Neural progenitor cell (in vitro differentiated cells): ENCODE measurements at places on chromosomes 5 and 9. TPM values are rescaled to one million over a fixed set of nuclear protein-coding genes. Genes with fewer than 3 reads are reported as not detected.

GRCh38 chr5:149578896-149579295 lies 2.4 kb upstream of the ARHGEF37 start:
- H3K4me3 ChIP-seq: no peak overlapping the region
- H3K4me1 ChIP-seq: peaks cover 19% of the 10 kb centered on the region
- H3K36me3 ChIP-seq: no peaks in the 10 kb centered on the region
- H3K27me3 ChIP-seq: peaks cover 38% of the 10 kb centered on the region
- no peak for DNase-seq
- H3K27ac ChIP-seq: no peak overlapping the region

DNA sequence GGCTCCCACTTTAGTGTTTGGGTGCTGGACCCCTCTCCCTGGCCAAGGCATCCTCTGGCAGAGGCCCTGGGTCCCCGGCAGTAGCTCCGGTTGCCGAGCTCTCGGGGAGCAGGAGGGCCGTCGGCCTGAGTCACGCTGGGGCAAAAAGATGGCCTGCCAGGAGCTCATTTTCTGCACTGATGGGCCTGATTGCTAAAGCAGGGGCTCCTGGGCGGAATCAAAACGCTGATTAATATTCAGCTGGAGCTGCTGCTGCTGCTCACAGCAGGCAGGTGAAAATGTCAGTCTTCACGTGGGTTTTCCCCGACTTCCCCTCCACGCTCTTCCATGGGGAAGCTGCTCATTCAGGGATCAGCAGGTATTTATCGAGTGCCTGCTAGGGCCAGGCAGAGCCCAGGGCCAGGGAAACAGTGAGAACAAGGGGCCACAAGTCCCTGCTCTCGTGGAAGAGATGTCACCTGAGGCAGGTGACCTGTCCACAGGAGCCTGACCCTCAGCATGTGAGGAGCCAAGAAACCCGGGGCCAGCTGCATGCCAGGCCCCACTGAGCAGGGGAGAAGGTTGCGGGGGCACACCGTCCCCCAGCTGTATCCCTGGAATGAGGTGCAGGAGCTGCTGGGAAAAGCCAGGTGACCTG lies 22.1 kb downstream of the LAMC3 start:
- no peaks in the 10 kb centered on the region for H3K36me3 ChIP-seq
- no peaks in the 10 kb centered on the region for H3K27me3 ChIP-seq
- H3K4me1 ChIP-seq: peaks cover 8% of the 10 kb centered on the region
- no peak overlapping the region for H3K4me3 ChIP-seq
- H3K27ac ChIP-seq: no peak overlapping the region
- no peak for DNase-seq

DNA sequence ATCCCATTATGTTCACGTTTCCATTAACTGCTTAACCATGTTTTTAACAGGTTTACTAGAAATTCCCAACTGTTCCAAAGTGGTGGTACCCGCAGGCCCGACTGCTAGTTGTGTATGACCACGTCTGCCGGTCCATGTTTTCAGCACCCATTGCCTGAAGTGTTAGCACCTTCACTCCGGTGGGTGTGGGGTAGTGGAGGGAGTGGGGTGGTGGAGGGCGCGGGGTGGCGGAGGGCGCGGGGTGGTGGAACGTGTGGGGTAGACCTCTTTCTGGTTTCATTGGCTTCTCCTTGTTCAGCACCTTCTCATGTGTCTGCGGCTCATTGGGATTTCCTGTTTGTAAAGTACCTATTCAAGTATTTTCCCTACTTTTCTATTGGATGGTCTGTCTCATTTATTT lies 37.7 kb downstream of the TPPP start:
- H3K27ac ChIP-seq: no peak overlapping the region
- H3K36me3 ChIP-seq: no peaks in the 10 kb centered on the region

GRCh38 chr5:54785729-54786591 lies 199.4 kb downstream of the ESM1 start:
- H3K4me1 ChIP-seq: no peaks in the 10 kb centered on the region
- no peak overlapping the region for H3K27ac ChIP-seq
- no peaks in the 10 kb centered on the region for H3K36me3 ChIP-seq
- no peak for DNase-seq

GRCh38 chr9:115594557-115594956 lies 476.6 kb upstream of the TNC start:
- no peak overlapping the region for H3K27ac ChIP-seq
- DNase-seq: no peak
- H3K36me3 ChIP-seq: no peaks in the 10 kb centered on the region
- no peaks in the 10 kb centered on the region for H3K27me3 ChIP-seq

DNA sequence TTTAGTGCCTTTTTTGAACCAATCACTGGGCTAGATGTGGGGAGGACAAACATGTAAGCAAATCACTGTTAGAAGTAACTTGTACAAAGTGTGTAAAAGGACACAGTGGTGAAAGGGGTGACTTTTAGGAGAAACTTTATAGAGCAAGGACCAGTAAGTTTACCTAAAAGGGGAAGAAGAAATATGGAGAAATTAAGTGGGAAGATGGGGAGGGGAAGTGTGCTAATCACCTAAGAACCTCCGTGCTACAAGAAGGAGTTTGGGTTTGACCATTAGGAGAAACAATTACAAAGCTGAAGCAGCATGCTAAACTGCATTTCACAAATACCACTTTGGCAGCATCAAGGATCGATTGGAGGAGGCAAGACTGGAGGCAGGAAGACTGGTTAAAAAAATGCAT lies 17.3 kb downstream of the ITGA1 start:
- H3K27ac ChIP-seq: no peak overlapping the region
- H3K4me1 ChIP-seq: peaks cover 24% of the 10 kb centered on the region
- H3K27me3 ChIP-seq: no peaks in the 10 kb centered on the region
- no peaks in the 10 kb centered on the region for H3K36me3 ChIP-seq
- H3K4me3 ChIP-seq: no peak overlapping the region

GRCh38 chr5:96823900-96824380 lies 16.2 kb upstream of the ERAP1 start:
- no peak for DNase-seq
- H3K4me1 ChIP-seq: no peaks in the 10 kb centered on the region
- no peaks in the 10 kb centered on the region for H3K27me3 ChIP-seq
- no peaks in the 10 kb centered on the region for H3K36me3 ChIP-seq
- no peak overlapping the region for H3K27ac ChIP-seq
- H3K4me3 ChIP-seq: no peak overlapping the region

DNA sequence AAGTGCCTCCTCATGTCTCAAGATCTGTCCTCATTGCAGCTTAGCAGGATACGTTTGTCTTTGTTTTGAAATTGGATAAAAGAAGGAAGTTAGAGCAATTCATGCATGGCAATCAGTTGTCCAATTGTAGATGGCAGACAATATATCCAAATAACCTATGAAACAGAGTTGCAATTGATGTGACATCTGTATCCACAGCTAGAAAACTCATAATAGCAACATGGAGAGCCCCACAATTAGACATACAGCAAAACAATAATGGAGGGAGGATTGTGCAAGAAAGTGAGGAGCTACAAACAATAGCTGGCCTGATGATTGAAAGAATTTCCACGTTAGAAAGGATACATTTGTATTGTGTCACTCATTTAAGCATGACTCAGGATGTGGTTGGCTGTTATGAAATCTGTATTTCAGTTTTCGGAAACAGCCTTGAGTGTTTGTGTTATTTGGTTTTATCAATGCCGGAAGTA lies 132.0 kb downstream of the FAM174A start:
- H3K27ac ChIP-seq: no peak overlapping the region
- H3K4me1 ChIP-seq: peaks cover 4% of the 10 kb centered on the region
- DNase-seq: no peak
- H3K4me3 ChIP-seq: no peak overlapping the region

DNA sequence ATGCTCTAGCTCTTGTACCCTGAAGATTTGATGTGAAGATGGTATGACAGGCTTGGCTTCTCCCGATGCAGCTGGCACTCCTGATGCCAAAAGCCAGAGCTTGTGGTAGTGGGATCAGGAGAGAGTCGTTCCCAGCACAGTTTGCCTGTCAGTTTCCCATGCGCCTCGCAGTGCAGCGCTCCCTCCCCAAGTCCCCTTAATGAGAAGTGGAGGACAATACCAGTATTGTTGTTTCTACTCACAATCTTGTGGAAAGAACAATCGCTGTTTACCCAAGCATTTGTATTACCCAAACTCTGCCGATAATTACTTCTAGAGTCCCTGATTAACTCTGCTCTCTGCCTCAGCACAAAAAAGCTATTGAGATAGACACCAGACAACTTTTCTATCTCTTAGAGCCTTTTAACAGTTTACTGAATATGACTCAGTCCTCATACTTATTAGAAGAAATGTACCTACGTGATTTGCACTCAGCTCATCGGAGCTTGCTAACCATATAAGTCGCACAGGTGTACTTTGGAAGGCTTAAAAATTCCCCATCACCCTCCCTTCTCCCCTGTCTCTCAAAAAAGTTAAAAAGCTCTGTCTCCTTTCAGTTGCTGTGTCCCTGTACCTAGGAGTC lies 283.2 kb upstream of the TMEM161B start:
- peak overlapping the region; percentile 94 for H3K27ac ChIP-seq
- H3K4me1 ChIP-seq: peaks cover 54% of the 10 kb centered on the region
- DNase-seq: peak; percentile 95
- peak overlapping the region; percentile 29 for H3K4me3 ChIP-seq

DNA sequence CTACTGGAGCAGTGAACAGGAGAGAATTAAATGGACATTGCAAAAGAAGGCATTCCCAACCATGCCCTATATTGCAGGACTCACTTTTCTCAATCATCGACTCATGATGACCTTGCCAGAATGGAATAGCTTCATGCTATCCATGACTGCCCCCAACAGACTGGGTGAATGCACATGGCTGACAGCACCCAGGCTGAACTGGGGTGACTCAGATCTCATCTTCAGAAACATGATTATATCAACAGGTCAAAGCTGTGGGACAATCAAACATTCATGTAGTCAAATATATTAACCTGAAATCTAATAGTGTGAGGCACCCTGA lies 34.7 kb upstream of the MIER3 start:
- H3K27ac ChIP-seq: no peak overlapping the region
- H3K4me3 ChIP-seq: no peak overlapping the region
- DNase-seq: no peak
- H3K4me1 ChIP-seq: no peaks in the 10 kb centered on the region
- H3K27me3 ChIP-seq: no peaks in the 10 kb centered on the region
- H3K36me3 ChIP-seq: no peaks in the 10 kb centered on the region

- H3K27ac ChIP-seq: no peak overlapping the region
- no peak for DNase-seq
- H3K4me1 ChIP-seq: no peaks in the 10 kb centered on the region
- H3K27me3 ChIP-seq: no peaks in the 10 kb centered on the region
- H3K4me3 ChIP-seq: no peak overlapping the region
- no peaks in the 10 kb centered on the region for H3K36me3 ChIP-seq
These were observed 63.9 kb downstream of the ARHGEF37 start for GRCh38 chr5:149645236-149645635.

- H3K36me3 ChIP-seq: peaks cover 24% of the 10 kb centered on the region
- no peaks in the 10 kb centered on the region for H3K4me1 ChIP-seq
- H3K4me3 ChIP-seq: no peak overlapping the region
- DNase-seq: no peak
These were observed 22.4 kb downstream of the SMAD5 start for GRCh38 chr5:136155078-136155477.

DNA sequence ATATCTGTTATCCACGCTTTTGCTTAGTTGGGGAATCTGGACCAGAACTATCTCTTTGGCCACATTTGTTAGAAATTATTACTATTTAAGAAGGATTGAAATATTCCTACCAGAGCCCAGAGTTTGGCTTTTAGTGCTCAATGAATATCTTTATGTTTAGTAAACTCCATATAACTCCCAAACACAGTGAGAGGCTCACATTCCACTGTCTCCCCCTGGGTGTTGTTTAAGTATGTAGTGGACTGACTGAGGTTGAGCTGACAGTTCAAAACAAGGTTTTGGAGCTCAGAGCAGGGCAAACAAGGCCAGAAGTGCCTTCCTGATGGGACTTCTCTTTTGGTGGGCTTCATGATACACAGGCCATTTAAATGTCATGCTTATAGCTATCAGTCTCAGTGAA lies 216.0 kb downstream of the SMARCA2 start:
- H3K4me1 ChIP-seq: no peaks in the 10 kb centered on the region
- DNase-seq: no peak
- H3K27ac ChIP-seq: no peak overlapping the region
- H3K4me3 ChIP-seq: no peak overlapping the region

DNA sequence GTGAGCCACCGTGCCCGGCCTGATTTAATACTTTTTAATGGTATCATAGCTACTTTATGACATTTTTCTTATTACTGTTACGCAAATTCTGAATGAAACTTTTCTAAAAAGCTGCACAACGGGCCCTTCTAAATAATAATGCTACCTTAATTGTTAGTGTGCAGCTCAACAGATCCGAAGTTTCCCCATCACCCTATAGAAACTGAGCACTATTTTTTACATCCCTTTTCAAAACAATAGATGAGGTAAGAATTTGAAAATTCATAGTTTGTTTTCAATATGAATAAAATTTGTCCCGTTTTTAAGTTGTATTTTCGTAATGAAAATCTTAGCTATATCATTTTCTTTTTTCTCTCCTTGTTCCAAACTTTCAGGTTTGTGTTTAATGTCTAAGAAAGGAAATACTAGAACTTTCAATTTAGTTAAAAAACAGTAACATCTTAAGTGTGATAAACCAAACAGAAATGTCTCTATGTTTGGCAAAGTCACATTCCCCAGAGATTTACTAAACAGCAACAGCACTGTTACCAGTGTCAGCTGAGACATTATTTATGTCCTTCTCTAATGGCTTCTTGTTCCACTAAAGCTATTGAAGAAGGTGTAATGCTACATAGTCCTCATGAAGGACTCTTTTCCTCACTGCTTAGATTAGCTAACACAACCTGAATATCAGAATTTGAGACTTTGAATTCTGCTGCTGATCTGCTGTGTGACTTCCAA lies 22.9 kb downstream of the KIF2A start:
- no peak for DNase-seq
- no peak overlapping the region for H3K27ac ChIP-seq
- no peak overlapping the region for H3K4me3 ChIP-seq
- no peaks in the 10 kb centered on the region for H3K36me3 ChIP-seq

DNA sequence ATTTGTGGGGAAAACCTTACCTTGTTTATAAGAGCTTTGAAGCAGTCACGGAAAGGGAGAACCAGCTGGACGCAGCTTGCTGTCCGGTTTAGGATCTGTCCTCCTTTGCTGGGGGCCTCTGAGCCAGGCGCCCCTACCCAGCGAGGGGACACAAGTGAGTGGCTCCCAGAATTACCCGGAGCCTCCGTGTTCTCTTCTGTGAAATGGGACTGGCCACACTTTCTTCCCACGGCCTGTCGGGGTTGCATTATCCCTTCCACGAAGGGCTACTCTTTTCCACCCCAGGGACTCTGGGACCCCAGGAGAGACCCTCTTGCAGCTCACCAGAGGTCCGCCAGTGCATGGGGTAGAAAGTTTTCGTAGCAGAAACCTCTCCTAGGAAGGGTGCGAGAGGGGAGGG lies 477 bp upstream of the GBGT1 start:
- peaks cover 6% of the 10 kb centered on the region for H3K4me1 ChIP-seq
- no peaks in the 10 kb centered on the region for H3K36me3 ChIP-seq
- H3K4me3 ChIP-seq: peak overlapping the region; percentile 67
- DNase-seq: no peak
- H3K27ac ChIP-seq: no peak overlapping the region
- peaks cover 47% of the 10 kb centered on the region for H3K27me3 ChIP-seq

PCDHB15 gene
- 7.8 and 9.4 TPM in 2 replicates for total RNA-seq

FANCG gene
- 89.4 and 97.1 TPM in 2 replicates for total RNA-seq

SPINK4 gene
- not detected in 2 replicates for total RNA-seq

CD180 gene
- not detected in 2 replicates for total RNA-seq

SEMA4D gene
- total RNA-seq: 19.1 and 24.9 TPM in 2 replicates

SCGB3A2 gene
- total RNA-seq: not detected in 2 replicates

C9 gene
- total RNA-seq: not detected in 2 replicates

DIRAS2 gene
- 0.06 TPM in 1 of 2 replicates, not detected in the other for total RNA-seq
